ENCODE measurements at places on chromosomes 11 and 22. TPM values are rescaled to one million over a fixed set of nuclear protein-coding genes. Genes with fewer than 3 reads are reported as not detected.

ELMOD1 gene
- total RNA-seq = 0.33 TPM

TMPRSS13 gene
- total RNA-seq = not detected

IL10RA gene
- 0.03 TPM for total RNA-seq

PRSS23 gene
- 498 TPM for total RNA-seq
